ENCODE measurements at places on chromosomes 1 and 21.

GRCh38 chr1:246629976-246630375, 63.7 kb downstream of the CNST start:
- no peak for DNase-seq

GRCh38 chr1:234559152-234559901, 50.7 kb downstream of the IRF2BP2 start:
- DNase-seq: no peak

- no peak for DNase-seq
These were observed 8.6 kb upstream of the RERE start for GRCh38 chr1:8825985-8826481.

GRCh38 chr21:45498646-45499000, 43.6 kb downstream of the SLC19A1 start:
- DNase-seq: no peak

DNA sequence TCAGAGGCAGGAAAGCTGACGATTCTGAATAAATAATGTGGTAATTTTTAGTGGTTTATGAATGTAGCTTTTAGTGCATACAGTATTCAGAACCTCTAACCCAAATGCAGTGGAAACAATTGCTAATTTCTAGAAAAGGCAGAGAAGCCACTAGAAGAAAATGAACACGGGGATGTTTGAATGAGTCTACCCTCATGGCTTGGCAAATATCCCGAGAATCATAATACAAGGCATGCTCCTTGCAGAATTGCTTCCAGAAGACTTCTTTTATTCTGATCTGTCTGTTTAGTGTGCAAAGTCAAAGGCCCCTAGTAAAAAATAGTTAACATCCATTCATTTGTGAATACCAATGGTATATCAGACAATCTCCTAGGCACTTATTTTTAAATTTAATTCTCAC, 246.8 kb downstream of the LMO4 start:
- DNase-seq: no peak

DNA sequence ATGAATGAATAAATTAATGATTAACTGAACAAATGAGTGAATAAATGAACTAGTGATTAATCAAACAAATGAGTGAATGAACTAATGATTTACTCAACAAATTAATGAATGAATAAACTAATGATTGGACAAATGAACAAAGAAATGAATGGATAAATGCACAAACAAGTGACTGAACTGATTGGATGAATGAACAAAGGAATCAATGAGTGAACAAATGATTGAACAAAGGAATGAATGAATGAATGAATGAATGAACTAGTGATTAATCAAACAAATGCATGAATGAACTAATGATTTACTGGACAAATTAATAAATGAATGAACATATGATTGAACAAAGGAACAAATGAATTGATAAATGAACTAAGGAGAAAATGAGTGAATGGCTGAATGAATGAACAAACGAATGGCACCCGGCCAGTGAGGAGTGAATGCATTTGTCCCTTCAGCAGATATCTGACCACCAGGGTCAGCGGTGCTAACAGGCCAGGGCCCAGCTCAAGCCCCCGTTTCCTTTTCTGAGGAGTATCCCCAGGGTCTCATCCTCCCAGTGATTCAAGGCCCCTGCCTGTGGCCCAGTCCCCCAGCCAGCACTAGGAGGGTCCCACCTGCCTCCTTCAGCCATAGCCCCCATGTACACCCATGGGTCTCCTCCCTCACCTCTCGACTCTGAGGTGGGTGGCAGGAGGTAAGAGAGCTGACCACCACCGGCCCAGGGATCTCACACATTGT, 49.9 kb downstream of the WNT9A start:
- DNase-seq: no peak

Measured in putamen (tissue), 1 donor.